Jurkat, Clone E6-1 (cell line): ENCODE measurements at places on chromosomes 1 and 21.
A peak's percentile ranks its signal among the peaks of the same experiment; 100 is the strongest.

DNA sequence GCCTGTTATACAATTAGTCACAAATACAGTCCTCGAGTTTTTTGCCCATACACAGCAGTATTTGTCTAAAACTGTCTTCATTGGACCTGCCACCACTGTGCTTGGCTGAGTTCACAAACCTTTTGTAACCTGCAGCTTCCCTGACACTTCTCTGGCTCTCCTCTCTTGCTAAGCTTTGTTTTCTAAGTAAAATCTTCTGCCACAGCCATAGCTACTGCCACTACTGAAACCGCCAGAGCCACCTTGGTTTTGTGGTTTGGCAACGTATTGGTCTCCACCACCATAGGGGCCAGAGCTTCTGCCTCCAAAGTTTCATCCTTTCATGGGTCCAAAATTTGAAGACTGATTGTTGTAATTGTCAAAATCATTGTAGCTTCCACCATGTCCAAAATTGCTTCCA is 668.2 kb upstream of the BRINP3 start:
- no peak for DNase-seq

DNA sequence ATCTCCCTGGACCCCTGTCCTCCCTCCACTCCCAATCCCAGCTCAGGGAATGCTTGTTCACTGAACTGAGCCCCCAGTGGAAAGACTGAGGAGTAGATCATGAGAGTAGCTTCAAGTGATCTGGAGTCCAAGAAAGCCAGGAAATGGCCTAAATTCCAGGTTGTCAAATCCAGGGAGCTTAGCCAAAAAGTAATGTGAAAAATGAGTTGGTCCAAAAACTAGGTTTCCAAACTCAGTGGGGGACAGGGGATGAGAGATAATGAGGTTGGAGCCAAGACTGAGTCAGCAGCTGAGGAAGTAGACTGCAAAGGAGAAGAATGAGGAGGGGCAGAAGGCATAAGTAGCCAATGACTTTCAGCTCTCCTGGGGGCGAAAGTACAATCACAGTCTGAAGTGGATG is 284.1 kb upstream of the BEND5 start:
- DNase-seq, result no peak

DNA sequence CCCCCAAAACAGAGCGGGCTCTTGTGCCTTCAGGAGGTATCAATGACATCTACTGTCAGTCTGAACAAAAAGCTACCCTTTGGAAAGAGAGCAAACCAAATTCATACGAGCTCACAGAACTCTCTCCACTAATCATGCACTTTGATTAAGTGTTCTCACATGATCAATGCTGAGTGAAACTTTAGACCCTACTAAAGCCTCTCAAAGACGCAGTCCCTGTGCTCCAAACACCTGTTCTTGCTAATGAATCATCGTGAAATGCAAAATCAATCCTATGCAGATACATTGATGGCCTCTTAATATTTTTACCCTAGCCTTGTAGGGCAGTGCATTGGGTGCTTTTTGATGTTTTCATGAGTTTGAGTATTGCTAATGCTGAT is 113.4 kb downstream of the ZBTB18 start:
- DNase-seq, result no peak

GRCh38 chr21:18499761-18500376 is 96.3 kb upstream of the TMPRSS15 start:
- peak; percentile 72 for DNase-seq

- no peak for DNase-seq
Measured at GRCh38 chr1:49013079-49013478, 236.4 kb upstream of the BEND5 start.

GRCh38 chr1:196317535-196318522 is 290.4 kb downstream of the KCNT2 start:
- DNase-seq, result peak; percentile 9
